ENCODE measurements at places on chromosomes 6 and 20.

GRCh38 chr20:50032955-50033666, 50.3 kb downstream of the SNAI1 start:
- DNase-seq, result no peak

DNA sequence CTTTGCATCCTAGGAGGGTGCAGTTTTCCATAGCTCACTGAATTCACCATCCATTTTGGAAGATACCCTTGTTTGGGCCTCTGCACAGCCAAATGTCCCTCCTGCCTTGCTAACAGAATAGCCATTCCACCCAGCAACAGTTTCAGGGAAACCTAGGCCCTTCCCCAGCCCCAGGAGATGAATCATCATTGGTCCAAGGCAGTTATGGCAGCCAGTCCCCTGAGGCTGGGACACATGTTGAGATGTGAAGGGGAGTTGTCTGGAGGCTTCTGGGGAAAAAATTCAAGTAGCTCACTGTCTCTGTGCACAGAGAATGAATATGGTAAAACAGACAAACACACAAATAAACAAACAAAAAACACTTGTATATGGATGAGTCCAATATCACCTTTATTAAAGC, 17.4 kb upstream of the SIRPB2 start:
- no peak for DNase-seq

GRCh38 chr6:124973780-124974179, 11.5 kb downstream of the RNF217 start:
- no peak for DNase-seq

DNA sequence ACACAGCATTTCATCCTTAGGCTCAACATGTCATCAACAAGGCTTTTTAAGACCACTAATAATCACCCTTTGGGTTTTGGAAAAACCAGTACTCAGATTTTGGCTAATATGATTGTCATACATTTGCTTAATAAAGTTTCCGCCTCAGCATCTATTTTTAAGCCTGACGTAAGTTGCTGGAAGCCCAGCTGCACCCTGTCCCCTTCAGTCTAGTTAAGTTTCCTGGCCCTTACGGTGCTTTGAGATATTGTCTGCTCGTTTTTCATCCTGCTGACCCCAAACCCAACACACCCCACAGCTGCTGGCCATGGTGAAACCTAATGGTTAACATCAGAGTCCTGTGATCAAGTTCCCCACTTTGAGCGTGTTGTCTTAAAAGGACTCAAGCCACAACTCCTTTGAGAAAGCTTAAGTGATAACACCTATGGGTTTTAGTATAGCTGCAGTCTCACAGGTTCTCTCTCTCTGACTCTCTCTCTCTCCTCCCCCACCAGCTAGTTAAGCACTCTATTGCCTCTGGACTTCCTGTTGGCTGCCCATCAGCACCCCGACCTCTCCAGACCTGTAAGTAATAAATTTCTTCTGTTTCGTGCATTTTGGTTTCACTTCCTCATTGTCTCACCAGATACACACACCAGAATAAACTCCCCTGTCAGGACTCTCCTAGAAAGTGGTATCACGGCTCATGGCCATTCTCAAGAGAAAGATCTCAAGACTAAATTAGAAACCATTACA, 802.0 kb downstream of the C6orf118 start:
- no peak for DNase-seq

GRCh38 chr20:53034899-53035298, 62.7 kb downstream of the TSHZ2 start:
- no peak for DNase-seq

DNA sequence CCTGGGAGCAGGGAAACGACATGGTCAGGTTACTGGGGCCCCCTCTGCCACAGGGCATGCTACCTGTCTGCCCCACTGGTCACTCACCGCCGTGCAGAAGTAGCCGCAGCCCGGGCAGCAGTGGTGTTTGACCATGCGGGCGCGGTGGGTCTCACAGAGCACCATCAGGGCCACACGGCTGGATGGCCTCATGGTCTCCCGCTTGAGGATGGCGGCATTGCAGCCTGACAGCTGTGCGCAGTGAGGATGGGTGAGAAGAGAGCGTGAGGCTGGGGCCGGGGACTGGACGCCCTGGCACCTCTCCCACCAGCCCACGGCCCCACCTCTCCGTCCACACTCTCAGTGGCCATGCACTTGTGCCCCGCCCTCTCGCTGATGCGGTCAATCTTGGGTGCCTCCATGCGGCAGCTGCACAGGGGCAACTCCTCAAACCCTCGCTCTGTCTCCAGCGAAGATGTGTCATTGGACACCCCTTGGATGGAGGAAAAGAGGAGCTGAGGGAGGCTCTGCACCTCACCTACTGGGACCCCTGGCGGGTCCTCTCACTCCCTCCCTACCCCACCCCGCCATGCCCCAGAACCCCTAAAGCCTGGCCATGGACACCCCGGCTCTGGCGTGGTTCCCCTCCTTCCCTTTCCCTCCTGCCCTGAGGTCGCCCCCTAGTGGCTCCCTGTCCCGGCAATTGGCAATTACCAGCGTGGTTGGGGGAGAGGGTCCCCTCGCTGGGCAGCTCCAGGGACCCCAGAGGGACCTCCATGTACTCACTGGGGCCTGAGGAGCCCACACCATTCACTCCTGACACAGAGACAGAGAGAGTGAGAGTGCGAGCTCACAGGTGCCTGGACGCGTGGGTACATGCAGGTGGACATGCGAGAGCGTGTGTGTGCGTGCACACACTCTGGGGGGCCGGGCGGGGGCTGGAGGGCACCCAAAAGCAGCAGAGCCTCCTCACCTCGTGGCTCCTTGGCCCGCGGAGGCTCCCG, 8.9 kb downstream of the EHMT2 start:
- DNase-seq, result peak; percentile 46

DNA sequence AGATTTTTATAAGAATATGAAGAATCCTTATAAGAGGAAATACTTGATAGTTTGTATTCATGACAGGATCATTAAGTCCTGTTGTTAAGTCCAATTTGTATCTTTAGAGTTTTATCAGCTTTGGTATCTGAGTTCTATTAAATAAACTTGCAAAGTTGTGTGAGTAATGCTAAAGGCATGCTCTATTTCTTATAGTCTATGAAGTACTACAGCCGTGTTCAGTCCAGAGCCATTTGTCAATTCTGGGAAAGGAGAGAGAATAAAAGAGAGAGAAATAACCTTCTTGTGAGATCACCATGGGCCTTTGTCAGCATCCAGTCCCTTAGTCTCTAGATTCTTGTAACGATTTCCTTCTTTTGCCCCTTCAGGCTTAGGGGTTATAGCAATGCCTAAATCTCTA, 181.2 kb upstream of the POU3F2 start:
- DNase-seq, result no peak

GRCh38 chr6:89689732-89690131, 51.2 kb upstream of the LYRM2 start:
- DNase-seq, result no peak

- no peak for DNase-seq
These were observed 127.7 kb downstream of the TSHZ2 start for GRCh38 chr20:53099856-53100255.

GRCh38 chr20:60494476-60494875, 536.3 kb downstream of the CDH26 start:
- no peak for DNase-seq

- DNase-seq, result no peak
These were observed 441.9 kb downstream of the CD109 start for GRCh38 chr6:74137911-74138310.

DNA sequence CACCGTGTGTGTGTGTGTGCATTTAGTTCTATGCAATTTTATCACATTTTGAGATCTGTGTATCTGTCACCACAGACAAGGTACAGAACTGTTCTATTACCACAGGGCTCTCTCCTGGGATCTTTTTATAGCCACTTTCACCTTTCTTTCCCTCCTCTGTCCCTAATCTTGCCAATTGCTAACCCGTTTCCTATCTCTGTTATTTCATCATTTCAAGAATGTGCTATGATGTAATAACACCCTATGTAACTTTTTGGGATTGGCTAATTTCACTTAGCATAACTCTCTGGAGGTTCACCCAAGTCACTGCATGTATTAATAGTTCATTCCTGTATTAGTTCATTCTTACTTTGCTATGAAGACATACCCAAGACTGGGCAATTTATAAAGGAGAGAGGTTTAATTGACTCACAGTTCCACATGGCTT, 657.7 kb downstream of the QKI start:
- DNase-seq, result no peak

Measured in activated CD4-positive, alpha-beta T cell treated with anti-CD3 and anti-CD28 coated beads, Interleukin-2, Interleukin-4, amounts not matched to agents 100 ng/mL and 50 ng/mL, durations not matched to agents 16 hours and 8 hours (primary cell).